ENCODE measurements at places on chromosomes 16 and 17.

- DNase-seq: peak; percentile 59
Measured at GRCh38 chr16:67236563-67237395, 9.8 kb downstream of the TMEM208 start.

GRCh38 chr17:44331249-44331760 lies 6.7 kb upstream of the SLC25A39 start:
- DNase-seq: peak; percentile 68

GRCh38 chr17:4861052-4861451 lies 27.9 kb downstream of the MINK1 start:
- DNase-seq: no peak

DNA sequence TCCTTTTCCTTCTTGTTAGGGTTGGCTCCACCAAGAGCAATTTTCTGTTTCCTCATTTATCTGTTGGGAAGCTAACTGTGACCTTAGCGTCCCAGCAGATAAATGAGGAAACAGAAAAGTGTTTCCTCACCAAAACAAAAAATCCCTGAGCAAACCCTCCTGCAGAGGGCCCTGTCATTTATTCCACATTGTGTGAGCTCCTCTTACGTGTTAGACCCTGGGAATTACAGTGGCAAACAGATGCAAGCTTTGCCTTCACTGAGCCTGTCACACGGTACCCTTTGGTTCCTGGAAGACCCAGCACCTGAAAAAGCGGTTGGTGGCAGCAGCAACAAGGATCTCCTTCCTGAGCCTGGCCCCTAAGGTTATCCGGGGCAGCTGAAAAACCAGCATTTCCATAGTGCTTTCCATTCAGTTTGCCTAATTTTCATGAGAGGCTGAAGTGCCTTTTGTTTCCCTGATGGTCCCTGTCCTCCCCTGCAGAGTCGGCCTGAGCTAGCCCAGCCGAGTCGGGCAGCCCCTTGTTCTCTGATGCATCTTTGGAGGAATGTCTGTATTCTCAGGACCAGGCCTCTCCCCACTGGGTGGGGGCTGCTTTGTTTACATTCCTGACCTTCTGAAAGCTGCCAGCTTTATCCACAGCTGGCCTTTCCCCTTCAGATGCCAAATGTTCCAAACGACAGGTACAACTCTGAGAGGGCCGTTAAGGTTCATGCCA lies 34.7 kb downstream of the YPEL2 start:
- DNase-seq: peak; percentile 70

GRCh38 chr16:82300374-82300951 lies 130.4 kb upstream of the MPHOSPH6 start:
- DNase-seq: no peak

GRCh38 chr17:14739656-14740431 lies 439.0 kb downstream of the HS3ST3B1 start:
- no peak for DNase-seq

DNA sequence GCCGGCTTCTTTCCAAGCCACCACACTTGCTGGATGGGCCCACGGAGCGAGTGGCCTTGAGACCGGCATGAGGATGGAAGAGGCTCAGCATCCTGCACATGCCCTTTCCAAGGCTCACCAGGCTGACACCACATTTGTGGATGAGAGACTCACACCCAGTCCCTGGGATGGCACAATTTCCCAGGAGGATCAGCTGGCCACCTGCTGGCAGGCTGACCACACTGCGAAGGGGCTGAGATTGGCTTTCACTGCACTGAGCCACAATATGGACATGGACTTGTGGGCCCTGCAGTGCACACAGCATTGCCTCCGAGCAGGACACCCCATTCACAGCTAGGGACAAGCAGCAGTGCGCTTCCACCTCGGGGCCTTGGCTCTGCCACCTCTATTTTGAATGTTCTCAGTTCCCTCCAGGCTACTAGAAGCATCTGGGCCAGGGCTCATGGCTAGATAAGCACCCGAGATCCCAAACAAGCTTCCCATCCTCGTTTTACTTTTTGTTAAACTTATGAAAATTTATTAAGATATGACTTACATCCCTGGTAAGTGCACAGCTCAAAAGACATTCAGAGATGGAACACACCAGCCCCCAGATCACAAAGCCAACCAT lies 25.3 kb upstream of the KSR1 start:
- DNase-seq: peak; percentile 39

- DNase-seq: no peak
Measured at GRCh38 chr17:74307984-74308773, 17.8 kb upstream of the KIF19 start.

DNA sequence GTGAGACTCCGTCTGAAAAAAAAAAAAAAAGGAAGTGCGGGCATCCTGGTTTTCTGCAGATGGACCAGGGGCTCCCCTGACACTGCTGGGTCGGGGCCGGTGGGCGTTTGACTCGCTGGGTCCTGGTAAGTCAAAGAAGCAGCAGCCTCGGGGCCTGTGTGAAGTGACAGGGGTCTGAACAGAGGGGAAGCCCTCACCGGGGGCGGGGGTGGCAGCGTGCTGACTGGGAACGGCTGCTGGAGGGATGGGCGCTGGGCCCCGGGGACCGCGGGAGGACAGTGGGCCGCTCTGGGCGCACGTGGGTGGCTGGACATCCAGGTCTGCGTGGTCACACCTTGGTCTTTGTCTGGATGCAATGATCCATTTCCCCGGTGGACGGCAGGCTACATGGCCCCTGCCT lies 8.2 kb downstream of the GALNS start:
- DNase-seq: no peak

GRCh38 chr17:40540448-40540847 lies 24.8 kb downstream of the CCR7 start:
- no peak for DNase-seq

GRCh38 chr17:40506786-40507185 lies 5.4 kb upstream of the TNS4 start:
- DNase-seq: no peak

GRCh38 chr17:64145375-64145750 lies 15.4 kb upstream of the ERN1 start:
- no peak for DNase-seq

DNA sequence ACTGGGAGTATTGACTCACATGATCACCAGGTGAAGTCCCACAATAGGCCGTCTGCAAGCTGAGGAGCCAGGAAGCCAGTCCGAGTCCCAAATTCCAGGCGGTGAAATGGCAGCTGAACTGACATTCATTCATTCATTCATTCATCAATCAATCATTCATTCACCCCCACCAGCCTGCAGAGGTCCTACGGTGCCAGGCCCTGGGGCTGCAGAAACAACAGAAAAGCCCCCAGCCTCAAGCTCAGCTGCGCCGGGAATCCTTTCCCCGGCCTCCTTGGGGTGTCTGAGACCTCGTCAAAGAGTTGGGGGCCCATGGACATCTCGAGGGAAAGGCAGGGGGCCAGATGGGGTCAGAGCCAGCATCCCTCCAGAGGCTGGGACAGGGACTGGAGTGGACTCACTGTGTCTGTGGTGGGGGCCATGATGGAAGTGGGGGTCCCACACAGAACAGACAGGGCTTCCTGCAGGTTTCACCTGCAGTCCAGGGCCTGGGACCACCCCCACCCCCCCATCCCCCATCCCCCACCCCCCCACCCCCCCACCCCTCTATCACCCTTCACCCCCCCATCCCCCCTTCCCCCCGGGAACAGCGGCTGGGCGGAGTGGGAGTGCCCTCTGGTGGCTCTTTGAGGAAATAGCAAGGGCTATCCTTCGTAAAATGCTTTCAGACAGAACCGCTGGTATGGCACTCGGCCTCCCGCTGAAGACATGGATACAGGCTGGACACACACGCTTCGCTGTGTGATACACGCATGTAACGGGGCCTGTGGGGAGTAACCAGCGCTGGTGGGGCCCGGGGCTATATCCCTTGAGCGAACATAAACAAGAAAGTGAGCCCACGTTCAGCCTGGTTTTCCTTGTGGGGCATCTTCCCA lies 8.5 kb upstream of the ZC3H18 start:
- DNase-seq: peak; percentile 49

DNA sequence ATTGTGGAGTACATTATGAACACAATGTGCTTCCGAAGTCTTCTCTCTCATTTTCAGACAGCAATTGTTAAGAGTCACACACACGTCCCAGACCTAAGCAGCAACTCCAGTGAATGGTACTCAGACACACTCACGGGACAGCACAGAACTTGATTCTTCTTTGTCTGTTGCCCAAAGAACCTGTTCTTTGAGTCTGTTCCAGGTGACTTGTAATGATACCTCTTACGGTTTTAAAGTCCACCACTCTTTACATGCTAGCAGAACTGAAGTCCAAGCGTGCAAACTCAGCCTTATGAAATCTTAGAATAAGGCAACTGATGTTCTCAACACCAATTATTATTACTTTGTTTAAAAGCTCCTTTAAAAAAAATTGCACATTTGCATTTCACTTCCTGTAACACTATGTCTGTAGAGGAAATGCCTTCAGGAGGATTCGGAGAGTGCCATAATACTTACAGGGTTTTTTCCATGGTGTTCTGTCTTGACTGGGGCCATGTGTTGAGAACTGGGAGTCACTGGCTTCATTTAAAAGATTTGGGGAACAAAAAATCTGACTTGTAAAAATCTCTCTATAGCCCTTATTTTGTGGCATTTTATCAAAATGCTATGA lies 48.1 kb downstream of the MARF1 start:
- DNase-seq: no peak

DNA sequence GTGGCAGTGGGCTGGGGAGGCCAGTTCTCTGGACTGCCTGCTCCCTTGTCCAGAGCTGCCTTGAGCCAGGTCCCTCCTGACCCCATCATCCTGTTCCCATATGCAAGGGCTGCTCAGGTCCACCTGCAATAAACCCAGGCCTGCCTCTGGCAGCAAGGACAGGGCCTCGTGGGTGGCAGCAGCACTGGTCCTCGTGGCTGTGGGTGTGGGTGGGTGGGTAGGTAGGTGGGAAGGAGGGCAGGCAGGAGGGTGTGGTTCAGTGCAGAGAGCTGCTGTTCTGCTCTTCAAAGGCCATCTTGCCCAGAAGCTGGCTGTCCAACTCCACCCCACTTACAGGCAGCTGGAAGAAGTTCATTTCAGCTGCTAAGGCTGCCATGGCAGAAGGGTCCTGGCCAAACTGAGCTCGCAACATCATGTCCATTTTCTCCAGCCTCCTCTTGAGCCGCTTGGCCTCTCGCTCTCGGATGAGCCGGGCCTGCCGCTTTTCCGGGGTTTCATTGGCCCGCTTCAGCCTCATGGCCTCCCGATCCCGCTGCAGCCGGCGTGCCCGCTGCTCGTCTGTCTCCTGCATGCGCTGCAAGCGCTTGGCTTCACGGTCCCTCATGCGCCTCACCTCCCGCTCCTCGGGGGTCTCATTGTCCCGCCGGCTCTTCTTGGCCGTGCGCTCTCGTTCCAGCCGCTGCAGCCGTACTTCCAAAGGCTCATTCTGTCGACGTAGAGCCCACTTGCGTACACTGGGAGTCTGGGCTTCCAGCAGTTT lies 14.2 kb downstream of the ATXN1L start:
- DNase-seq: no peak

DNA sequence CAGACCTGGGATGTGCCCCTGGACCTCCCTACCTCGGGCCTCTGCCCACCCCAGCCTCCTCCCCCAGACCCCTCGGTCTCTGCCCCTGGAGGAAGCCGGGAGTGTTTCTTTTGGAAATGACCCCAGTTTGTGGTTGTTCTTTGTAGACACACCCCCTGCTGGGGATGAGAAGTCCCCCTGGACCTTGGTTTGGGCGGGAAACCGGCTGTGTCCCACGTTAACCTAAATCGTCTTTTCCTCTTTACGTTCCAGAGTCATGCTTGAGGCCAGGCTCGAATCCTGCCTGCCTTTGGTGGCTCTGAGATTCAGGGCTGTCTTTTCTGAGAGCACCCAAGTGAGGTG lies 116.6 kb downstream of the METRNL start:
- peak; percentile 91 for DNase-seq

DNA sequence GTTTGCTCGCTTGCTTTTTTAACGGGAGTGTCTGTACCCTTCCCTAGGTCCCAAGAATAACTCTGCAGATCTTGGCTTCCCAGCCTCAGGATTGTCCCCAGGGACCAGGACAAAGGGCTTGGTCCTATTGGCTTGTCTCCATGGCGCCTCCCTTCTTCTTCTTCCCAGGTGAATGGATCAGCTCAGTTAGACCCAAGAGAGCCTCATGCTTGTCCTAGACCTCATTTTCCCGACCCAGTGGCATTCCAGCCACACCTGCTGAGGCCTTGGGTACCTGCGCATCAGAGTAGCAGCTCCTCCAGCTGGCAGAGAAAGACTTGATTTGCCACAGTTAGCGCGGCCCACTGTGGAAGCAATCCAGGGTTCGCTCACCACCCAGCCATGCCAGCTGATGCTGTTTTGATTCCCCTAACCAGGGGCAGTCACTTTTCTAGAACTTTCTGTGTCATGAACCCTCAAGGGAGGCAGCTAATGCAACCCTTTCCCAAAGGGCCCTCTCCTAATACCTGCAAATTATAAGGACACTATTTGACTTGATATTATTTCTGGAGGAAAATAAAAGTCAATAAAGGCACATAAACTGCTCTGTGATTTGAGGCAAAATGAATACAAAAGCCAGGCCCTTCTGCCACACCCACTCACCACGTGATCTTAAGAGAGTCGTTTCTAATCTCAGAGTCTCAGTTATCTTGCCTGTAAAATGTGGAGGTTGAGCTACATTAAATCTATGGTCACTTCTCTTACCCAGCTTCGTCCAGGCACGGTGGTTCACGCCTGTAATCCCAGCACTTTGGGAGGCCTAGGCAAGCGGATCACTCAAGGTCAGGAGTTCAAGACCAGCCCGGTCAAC lies 13.9 kb downstream of the GPR142 start:
- no peak for DNase-seq

DNA sequence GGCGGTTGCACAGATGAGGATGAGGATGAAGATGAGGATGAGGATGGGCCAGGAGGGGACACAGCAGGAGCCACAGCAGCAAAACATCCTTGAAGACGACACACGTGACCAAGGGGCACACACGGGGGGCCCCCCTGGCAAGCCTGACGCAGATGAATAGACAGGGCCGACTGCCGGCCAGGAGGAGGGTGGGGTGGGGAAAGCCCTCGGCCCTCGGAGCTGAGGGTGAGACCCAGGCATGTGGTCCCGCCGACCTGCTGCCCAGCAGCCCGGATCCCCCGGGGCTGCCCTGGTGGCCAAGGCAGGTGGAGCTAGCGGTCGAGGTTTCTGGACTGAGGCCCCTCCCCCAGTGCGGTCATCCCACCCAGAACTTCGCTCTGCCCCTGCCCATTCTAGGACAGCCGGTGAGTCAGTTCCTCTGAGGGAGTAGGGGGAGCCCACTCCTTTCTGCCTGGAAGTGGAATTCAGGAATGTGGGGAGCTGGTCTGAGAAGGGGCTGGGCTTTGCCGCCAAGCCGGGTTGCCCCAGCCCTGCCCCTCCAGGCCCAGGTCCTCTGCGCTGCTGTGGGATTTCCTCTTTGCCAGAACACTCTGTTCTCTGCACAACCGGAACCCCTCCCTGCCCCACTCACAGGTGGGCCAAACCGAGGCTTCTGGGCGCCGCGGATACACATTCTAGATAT lies 9.9 kb downstream of the CYGB start:
- peak; percentile 75 for DNase-seq

DNA sequence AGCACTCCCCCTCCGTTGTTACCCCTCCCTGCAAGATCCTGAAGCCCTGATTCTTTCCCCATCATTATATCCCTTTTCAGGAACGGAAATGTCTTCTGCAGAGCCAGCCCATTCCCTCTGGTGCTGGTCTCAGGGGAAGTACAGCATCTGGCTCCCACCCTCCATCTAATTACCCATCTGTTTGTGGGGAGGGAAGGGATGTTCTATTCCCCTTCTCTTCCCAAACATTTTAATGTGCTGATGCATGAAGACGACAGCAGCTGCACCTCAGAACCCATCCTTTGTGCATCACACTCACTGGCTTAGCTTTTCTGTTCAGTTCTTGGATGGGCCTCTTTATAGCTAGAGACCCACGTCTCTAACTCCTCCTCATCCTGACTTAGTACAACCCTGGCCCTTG lies 367.2 kb downstream of the CDH13 start:
- DNase-seq: no peak

All from fibroblast of skin of back (primary cell).